Pancreas (tissue), 10 donors: ENCODE measurements at places on chromosomes 6 and 20.

DNA sequence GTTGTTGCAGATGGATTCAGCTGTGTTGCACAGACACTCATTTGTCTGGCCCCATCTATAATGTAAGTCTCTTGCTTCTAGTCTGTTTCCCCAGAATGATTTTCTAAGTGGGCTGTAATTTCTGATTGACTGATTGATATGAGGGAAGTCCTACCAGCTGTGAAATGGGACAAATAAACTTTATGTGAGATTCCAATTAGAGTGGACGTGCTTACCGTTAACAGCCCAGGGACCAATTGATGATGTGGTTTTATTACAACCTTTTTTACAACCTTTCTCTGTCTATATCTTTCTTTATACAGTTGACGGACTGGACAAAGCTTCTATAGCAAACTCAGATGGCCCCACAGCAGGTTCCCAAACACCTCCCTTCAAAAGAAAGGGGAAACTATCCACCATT, 33.9 kb downstream of the PHACTR2 start:
- DNase-seq, result no peak

DNA sequence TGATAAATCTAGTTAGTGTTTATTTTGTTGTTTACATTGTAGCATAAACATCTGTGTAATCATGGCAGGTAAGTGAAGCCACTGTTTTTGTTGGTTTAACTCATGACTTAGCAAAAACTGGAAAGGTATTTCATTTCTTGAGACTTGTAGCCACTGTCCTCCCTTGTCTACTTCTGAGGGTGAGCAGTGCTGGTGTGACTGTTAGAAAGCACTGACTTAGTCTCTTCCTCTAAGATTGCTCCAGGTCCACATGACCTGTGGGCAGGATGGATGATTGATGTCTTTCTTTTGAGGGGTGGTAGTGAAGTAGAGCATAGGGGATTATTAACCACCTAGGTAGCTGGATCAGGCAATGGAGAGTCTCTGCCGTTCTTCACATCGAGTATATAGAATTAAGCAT, 203.8 kb downstream of the ARID1B start:
- DNase-seq, result no peak

DNA sequence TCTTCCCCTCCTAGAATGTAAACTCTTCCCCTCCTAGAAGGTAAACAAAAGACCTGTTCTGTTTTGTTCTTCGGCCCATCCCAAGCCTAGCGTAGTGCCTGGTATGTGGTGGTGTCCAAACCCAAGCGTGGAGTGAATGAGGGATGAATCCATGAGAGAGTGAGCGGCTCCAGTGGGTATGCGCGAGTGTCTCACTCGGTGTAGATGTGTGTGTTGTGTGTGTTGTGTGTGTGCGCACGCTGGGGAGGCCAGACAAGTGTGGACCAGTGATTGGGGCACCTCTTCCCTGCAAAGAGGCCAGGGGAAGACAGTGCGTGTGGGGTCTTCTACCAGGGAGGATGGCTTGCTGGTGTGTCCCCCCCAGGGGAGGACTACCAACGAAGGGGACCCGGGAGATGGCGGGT, 392 bp upstream of the SLC2A10 start:
- DNase-seq, result no peak

DNA sequence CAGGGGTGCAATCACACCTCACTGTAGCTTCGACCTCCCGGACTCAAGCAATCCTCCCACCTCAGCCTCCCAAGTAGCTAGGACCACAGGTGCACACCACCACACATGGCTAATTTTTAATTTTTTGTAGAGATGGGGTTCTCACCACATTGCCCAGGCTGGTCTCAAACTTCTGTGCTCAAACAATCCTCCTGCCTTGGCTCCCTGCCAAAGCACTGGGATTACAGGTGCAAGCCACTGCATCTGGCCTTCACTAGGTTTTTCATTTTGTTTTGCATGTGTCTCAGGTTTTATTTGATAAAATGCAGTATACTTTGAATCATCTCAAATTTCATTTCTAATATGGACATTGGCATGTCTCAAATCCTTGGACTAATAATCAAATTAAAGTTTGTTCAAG, 98.7 kb downstream of the SLC16A10 start:
- no peak for DNase-seq

DNA sequence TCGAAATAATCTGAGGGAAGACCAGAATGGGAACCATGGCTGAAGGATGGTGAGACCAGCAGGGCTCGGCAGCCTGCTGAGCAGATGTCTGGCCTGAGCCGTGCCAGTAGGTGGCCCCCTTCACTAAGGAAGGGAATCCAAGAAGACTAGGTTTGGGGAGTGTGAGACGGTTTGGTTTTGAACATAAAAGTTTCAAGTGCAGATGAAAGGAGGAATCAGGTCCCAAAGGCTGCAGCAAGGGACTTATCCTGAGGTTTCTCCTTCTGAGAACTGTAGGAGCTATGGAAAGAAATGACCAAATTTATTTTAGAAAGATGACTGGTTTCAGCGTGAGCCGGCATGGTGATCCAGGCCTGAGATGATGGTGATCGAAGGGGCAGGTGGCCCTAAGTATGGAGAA, 4.6 kb upstream of the OSER1 start:
- DNase-seq, result peak; percentile 65

GRCh38 chr6:60671369-60671768, 1614.7 kb downstream of the KHDRBS2 start:
- no peak for DNase-seq

- no peak for DNase-seq
Measured at GRCh38 chr6:87848616-87849015, 146.6 kb upstream of the AKIRIN2 start.

GRCh38 chr6:75204217-75204958, 1.5 kb downstream of the COL12A1 start:
- DNase-seq, result peak; percentile 70

GRCh38 chr6:11132194-11132888, 20.8 kb upstream of the ERVFRD-1 start:
- DNase-seq, result no peak

DNA sequence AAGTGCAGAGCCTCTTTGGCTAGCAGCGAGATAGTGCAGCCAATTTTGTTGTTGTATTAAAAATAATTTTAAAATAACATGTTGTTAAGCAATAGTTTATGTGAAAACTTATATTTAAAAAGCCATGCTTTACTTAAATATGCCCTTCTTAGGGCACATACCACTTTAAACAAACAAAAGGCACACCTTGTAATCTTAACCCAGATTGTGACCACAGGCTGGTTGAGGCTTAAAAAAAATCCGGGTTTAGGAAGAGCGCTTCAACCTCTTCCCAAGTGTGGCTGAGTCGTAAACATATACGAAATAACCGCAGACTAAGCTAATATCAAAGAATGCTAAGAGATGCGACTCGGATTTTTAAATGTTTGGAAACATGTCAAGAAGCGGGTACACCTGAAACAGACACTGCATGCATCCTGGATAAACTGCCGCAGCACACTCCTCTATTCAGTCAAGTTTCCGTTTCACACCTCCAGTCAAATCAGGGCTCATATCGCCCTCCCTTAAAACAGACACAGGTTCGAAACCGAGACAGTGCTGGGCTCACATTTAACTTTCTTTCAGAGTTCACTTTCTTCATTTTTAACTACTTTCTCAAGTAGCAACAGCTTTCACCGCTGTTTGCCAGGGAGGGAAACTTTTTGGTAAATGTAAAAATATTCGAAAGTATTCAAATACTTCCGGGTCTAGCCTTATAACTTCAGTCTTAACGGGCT, 1.5 kb downstream of the DEK start:
- DNase-seq, result no peak

DNA sequence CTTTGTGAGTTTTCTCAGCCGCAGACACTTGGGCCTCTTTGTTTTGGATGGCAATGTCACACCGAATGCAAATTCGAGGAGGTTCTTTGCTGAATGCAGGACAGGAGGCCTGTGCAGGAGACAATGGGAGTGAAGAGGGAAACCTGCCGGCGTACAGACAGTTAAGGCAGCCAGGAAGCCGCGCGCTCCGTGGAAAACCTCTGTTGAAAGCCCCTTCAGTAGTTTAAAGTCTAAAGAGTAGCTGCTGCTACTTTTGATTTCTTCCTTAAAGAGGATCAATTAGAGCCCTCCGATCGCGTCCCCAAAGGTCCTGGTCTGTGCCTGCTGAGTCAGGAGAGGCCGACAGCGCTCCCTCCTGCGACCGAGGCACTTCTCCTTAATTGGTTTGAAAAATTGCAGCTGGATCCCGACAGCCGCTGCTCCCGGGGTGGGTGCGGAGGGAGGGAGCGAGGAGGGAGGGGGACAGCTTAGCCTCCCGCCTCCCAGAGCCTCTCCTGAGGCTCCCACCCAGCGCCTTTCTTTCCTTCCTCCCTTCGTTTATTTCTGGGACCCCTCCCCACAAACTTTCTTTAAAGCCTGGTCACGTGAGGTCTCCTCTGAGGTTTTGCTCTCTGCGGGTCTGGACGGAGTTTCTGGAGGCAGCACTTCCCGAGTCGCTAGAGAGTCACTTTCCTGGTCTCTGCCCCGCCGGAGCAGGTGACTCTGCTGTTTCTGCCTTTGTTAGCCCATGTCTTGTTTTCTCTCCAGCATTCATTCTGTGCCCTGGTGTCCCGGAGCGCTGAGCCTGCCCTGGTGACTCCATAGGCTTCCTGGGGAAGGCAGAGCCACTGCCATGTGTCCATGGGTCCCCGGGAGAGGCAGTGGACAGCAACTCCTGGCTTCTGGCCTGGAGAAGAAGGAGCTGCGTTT, 22.3 kb upstream of the RPP40 start:
- peak; percentile 17 for DNase-seq

GRCh38 chr6:11263291-11263775, 30.9 kb upstream of the NEDD9 start:
- DNase-seq, result peak; percentile 63

DNA sequence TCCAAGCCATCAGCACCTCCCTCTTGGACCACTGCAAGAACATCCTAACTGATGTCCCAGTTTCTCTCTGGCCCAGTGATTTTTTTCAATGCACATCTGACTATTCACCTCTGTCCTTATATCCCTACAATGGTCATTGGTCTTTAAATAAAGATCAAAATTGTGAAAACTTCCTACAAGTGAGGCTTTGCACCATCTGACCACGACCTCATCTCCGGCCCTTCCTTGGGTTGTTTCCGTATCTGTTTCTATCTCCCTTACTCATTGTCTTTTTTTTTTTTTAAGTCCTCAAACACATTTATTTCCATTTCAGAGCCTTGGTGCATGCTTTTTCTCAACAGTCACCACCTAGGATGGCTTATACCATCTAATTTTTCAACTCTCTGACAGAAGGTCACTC, 88.1 kb downstream of the IPCEF1 start:
- no peak for DNase-seq

DNA sequence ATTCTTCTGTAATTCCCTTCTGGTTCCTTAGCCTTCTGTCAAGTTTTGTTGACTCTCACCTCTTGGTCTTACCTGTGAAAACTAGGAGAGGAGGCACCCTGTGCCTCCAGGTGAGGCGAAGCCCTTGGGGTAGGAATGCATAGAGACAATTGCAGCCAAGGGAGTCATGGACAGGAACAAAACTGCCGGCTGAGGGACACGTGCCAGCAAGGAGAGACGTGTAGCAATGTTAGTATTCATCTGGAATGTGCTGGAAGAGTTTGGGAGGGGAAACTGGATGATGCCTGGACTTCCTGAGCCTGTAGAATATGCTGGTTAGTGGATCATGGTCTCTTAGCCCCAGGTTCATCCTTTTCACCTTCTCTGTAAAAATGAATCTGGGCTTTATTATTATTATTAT, 3.9 kb upstream of the TIAM2 start:
- no peak for DNase-seq

DNA sequence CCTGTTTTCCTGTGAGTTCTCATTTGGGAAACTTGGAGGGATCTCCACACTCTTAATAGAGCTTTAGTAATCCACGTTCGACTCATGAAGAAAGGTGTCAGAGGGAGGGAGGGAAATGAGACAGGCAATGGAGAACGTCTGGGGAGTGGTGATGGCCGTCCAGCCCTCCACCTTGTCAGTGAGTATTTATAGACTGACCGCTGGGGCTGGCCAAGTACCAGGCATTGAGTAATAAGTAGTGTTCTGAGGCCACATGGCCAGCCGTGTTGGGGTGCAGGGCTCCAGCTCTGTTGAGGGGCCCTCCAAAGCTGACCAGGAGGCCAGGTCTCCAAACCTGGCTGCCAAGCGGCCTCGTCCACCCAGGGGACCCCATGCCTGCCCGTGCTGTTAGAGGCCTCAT, 11.3 kb upstream of the DSN1 start:
- DNase-seq, result no peak

DNA sequence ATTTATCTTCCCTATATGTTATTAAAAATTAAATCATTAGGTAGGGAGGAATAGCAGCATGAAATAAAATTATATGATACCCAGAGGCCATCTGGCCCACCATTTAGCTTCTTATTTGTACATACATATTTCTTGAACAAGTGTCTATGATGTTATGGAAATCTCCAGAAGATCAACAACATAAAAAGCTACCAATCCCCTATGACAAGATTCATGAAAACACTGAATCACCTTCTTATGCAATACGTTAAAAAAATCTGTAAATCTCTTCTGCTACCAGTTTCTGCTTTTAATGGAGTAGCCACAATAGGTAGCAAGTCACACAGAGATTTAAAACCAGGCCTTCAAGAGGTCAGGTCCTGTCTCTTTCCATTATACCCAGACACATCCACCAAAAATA, 125.8 kb upstream of the ENPP5 start:
- DNase-seq, result no peak

- DNase-seq, result no peak
Measured at GRCh38 chr20:58822149-58822548, 28.6 kb downstream of the GNAS-AS1 start.

DNA sequence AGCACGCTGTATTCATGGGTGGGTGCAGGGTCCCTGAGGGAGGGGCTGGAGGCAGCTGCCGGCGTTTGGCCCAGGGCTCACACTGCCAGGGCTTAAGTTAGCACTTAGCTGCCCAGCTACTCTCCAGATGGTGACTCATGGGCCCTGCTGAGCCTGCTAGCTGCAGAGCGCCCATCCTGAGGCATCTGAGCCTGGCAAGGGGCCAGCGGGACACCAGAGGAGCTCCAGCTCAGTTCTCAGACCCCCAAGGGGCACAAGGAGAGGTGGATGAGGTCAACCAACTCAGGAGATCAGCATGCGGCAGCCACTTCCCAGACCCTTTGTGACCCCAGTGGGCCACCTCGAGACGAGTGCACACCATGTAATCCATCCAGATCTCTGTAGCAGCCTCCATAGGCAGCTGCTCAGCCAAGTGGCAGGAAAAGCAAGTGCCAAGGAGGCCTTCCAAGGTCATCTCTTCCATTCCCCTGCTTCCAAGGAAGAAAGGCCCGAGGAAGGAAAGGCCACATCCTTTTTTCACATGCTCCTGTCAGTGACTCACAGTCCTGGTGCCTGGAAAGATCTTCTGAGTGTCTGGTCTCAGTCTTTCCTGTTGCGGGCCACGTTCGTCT, 35.3 kb downstream of the FOXP4 start:
- DNase-seq, result no peak
